ENCODE measurements at places on chromosomes 11 and 22.

DNA sequence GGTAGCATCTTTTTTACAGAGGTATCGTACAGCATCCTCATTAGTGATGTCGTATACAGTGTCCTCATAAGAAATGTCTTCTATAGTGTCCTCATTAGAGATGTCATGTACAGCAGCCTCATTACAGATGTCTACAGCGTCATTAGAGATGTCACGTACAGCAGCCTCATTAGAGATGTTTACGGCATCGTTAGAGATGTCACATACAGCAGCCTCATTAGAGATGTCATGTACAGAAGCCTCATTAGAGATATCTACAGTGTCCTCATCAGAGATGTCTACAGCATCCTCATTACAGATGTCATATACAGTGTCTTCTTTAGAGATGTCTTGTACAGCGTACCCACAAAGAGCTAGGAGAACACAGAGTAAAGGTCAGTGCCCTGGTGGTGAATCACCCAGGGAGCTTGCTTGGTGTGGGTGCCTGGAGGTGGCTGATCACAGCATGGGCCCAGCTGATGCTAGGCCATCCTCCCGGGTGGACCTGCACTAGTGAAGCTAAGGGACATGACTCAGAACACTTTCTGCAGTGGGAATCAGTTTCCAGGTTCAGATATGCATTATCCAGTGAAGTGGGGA is 109.2 kb downstream of the IGLL1 start:
- DNase-seq = no peak

DNA sequence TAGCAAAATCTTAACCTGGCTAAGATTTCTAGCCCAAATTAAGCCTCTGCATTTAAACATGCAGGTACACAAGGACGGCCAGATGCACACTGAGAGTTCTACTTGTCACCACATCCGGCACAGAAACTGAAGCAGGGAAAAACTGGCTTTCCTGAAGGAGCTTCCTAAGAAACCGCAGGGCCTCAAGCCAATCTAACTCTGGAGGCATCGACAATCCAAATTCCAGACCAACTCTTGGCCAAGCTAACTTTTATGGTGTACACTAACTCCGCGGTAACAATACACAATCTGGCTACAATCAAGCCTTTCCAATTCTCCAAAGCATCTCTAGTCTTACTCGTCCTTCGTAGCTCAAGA is 1.2 kb downstream of the MSANTD2 start:
- DNase-seq = no peak

GRCh38 chr11:1157645-1158591 is at the start of gene MUC5AC:
Gene MUC5AC (plus strand): TSS chr11:1157953. CDS start chr11:1158000, 47 bp downstream.
- DNase-seq = no peak

- no peak for DNase-seq
Observed at GRCh38 chr22:33823552-33823951, 96.7 kb downstream of the LARGE1 start.
